Retina (tissue), 1 donor: ENCODE measurements at places on chromosomes 6 and 20.

DNA sequence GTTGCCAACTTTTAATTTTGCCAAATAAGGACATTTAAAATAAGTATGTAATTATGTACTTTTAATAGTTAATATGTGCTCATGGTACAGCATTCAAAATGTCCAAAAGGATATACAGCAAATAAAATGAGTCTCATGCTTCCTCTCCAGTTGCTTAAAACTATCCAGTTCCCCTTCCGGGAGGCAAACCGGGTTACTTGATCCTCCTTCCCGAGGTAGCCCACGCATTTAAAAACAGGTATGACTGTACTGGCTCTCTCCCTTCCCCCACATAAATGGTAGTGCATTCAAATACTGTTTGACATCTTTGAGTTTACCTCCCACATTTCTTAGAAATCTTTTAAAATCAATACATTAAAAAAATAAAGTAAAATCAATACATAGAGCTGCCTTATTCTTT lies 66.4 kb downstream of the PHF20 start:
- no peak for DNase-seq

DNA sequence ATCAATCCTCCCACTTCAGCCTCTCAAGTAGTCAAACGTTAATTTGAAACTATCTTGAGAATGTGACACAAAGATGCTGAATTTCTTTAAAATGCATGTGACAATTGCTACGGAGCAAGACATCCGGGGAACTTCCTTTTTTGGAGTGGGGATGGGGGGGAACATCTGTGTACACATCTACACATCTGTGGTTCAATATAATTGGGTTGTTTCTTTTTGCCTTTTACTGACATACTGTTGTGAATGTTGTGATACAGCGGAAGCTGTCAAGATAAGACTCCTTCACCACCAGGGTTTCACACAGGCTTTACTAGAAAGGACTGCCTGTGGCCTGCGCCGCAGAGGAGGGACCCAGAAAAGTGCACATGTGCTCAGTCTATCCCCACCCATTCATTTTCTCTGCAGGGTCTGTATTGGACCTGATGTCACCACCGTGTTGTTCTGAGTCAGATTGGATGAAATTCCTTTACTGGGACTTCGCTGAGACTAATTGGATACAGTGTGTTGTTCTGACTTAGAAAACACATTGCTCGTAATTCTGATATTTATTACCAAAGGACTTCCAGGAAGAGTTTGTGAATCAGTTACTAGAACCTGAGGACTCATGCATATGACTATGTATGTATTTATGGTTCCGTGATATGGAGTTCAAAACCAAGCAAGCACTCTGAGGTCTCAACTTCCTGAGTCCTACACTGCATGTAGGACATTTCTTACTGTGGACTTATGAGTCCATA lies 98.7 kb upstream of the SGK1 start:
- DNase-seq = no peak

GRCh38 chr6:7922596-7922995 lies 12.0 kb upstream of the TXNDC5 start:
- no peak for DNase-seq

DNA sequence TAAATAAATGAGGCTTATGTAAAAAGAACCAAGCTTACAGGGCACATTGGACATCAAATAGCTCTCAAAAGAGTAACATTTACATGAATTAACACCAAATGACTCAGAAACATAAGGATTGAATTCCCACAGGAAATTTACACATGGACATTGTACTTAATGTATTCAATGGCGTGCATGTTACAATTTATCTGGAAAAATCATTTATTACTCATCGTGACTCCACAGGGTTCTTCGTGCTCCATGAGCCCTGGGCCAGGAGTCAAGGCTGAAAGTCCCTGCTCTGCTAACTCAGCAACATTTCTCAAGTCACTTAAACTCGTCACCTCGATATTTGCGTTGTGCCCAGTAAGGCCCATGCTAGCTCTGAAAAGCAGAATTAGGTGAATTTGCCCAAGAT lies 158.5 kb downstream of the PHACTR1 start:
- DNase-seq = no peak

- DNase-seq = no peak
Observed at GRCh38 chr20:16205507-16205906, 367.7 kb downstream of the KIF16B start.

DNA sequence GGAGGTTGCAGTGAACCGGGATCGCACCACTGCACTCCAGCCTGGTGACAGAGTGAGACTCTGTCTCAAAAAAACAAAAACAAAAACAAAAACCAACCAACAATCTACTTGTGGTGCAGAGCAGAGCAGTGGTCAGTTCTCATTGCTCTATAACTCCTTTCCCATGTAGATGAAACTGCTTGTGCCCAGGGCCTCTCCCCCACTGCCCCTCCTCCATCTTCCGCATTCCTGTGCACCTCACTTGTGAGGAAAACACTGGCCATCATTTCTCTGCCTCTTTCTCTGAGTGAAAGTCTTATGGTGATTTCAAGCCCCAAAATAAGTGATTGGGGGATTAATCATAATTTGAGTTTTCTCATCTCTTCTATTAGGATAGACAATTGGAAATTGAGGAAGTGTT lies 63.9 kb upstream of the GLP1R start:
- DNase-seq = no peak

- DNase-seq = no peak
Observed at GRCh38 chr6:31353384-31353945, 3.5 kb downstream of the HLA-B start.

GRCh38 chr6:7171119-7171518 lies 63.4 kb downstream of the RREB1 start:
- no peak for DNase-seq

GRCh38 chr20:52193133-52193532 lies 1.6 kb upstream of the ZFP64 start:
- DNase-seq = no peak

DNA sequence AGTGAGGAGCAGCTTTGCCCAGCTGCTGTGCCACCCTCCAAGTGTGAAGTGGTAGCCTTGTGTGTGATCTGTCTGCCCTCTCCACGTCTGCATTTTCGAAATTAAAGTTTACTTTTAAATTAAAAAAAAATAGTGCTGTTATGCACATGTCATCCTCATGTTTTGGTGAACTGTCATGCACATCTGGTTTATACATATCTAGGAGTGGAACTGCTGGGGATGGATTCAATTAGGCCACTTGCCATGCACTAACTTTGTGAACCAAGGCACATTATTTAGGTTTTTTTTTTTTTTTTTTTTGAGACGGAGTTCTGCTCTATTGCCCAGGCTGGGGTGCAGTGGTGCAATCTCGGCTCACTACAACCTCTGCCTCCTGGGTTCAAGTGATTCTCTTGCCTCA lies 3.6 kb downstream of the GTSF1L start:
- no peak for DNase-seq

GRCh38 chr6:33201935-33202334 lies 1.3 kb downstream of the SLC39A7 start:
- DNase-seq = no peak

DNA sequence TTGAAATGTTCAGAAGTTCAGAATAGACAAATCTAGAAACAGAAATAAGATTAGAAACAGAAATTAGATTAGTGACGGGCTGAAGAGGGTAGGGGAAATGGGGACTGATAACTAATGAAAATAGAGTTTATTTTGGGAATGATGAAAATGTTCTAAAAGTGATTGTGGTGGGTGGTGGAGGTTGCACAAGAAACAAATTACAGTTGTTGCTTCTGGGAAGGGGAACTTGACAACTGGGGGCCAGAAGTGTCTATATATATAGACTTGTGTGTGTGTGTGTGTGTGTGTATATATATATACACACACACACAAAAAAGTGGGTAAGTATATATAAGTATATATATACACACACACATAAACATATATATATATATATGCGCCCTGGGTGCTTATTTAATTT lies 86.5 kb upstream of the RREB1 start:
- DNase-seq = no peak

DNA sequence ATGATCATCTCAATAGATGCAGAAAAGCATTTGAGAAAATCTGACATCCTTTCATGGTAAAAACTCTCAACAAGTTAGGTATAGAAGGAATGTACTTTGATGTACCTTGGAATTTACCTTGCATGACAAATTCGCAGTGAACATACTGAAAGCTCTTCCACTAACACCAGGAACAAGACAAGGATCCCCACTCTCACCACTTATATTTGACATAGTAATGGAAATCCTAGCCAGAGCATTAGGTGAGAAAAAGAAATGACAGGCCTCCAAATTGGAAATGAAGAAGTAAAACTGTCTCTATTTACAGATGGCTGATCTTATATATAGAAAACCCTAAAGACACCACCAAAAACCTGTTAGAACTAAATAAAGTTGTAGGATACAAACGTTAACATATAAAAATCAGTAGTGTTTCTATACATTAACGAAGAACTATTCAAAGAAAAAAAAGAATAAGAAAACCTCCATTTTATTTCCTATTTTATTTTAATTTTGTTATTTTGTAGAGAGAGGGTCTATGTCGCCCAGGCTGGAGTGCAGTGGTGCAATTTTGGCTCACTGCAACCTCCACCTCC lies 26.9 kb downstream of the PCNA start:
- no peak for DNase-seq

DNA sequence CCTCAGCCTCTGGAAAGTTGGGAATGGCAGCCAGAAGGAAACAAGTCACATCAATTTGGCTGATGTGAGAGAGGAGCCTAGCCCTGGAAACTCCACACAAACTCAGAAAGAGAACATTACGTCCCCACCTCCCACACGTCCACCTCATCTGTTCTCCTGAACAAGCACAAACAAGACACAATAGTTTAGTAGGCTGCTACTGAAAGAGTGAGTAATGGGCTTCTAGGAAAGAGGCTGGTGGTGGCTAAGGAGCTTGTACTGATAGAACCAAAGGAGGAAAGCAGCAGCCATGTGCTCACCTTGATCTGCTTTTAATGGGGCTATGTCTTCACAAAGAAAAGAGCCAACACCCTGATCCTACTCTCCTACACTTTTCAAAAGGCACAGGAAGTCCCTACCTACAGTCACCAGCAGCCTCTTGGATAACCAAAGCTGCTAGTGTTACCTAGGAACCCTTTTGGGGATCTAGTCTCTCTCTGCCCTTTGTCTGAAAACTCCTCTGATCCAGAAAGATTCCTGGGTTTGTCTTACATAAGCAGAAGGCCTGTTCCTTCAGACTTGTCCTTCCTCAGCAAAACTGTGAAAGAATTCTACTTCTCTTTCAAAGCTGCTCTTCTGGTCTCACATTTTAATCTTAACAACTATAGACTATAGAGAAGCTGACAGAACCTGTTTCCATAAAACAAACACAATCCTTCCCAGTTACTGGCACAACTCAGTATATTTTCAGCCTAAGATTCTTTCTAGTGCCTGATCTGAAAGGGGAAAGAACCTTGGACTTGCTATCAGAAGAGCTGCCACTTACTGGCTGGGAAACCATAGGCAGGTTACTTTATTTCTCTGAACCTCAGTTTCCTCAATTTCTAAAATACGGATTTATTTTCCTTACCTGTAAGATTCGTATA lies 3.1 kb downstream of the PLAGL2 start:
- DNase-seq = no peak

- DNase-seq = no peak
Observed at GRCh38 chr6:25482996-25483395, 169.0 kb upstream of the SCGN start.

DNA sequence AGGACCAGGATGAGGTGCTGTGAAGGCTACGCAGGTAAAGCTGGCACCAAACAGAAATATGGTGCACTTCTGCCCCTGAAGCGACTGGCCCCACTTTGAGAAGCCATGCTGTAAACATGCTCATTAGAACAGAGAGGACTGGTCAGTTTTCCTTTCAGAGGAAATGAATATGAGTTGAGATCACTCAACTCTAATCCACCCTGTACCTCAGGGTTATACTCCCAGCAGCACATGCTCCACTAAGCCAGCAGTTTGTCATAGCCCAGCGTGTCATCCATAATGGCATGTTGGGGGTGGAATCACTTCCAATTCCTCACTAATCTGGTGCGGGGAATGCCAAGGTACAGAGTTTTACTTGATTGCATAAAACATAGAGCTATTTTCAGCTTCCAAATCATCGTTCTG lies 98.1 kb downstream of the HIVEP2 start:
- peak; percentile 39 for DNase-seq

DNA sequence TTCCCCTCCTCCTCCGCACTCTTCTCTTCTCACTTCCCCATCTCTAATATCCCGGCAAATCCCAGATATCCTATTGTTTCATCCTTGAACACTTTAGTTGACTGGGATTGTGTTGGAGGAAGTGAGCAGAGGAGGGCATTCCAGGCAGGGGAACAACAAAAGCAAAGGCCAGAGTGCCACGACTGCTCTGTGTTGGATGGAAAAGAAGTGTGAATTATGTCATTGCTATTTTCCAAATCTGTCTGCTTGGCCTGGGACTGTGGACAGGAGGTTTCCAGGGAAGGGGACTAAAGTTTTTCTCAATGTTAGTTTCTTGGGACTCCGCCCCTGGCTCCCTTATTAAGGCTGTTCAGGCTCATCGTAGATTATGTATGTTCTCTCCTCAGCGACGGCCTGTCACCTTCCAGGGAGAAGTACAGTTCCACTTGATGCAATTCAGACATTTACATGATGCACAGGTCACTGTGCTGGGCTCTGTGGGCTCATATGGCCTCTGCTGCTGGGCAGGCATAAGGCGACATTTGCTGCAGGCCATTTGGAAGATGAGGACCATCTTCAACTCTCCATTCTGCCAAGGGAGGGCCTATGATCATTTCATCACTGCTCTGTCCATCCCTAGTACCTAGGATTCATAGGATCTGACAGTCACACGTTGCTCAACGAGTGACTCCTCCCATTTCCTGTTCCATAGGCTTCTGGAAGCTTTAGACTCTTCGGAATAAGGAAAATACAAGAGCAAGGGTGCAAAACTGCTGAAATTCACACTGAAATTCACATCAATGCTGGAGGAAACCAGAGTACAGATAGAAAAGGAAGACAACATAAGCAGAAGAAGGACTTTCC lies 99.1 kb upstream of the KCNK16 start:
- DNase-seq = no peak

DNA sequence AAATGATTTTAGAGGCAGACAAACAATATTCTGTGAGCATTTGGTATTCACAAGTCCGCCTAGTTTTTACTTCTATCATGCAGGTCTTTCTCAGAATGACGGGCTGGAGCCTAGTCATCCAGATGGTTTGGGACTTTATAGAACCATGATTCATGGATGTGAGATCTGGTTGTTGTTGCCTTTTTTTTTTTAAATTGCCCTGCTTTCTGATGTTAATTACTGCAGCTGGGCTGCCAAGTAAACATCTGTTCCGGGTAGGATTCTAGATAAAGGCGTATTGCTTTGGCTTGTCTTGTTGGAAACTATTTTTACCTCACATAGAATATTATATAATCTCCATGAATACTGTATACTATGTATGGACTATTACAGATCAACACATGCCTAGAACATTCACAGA lies 58.1 kb downstream of the RNF217 start:
- no peak for DNase-seq

GRCh38 chr6:134930463-134930862 lies 19.4 kb downstream of the ALDH8A1 start:
- no peak for DNase-seq

GRCh38 chr20:7505152-7505834 lies 435.0 kb downstream of the HAO1 start:
- no peak for DNase-seq
